ENCODE measurements at places on chromosomes 5 and 9.

GRCh38 chr5:12330993-12331588, 426.8 kb upstream of the CTNND2 start:
- no peak for DNase-seq

DNA sequence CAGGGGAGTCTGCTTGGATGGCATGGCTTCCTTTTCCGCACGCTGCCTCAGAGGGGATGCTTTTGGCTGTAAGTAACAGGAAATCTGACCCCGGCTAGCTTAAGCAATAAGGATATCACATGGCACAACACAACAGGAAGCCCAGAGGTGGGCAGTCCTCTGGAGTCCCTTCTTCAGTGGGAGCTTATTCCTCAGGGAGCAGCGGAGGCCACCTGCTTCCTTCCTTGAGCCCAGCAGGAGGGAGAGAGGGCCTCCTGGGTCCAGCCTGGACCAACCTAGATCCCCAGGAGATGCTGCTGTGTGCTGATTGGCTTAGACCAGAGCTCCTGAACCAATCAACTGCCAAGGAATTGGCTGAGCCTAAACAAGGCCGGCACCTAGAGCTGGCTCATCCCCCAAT, 66.3 kb downstream of the C9orf50 start:
- DNase-seq = no peak

GRCh38 chr9:109101810-109102209, 17.9 kb downstream of the TMEM245 start:
- DNase-seq = peak; percentile 90

GRCh38 chr5:38651806-38652205, 95.4 kb upstream of the LIFR start:
- DNase-seq = no peak

DNA sequence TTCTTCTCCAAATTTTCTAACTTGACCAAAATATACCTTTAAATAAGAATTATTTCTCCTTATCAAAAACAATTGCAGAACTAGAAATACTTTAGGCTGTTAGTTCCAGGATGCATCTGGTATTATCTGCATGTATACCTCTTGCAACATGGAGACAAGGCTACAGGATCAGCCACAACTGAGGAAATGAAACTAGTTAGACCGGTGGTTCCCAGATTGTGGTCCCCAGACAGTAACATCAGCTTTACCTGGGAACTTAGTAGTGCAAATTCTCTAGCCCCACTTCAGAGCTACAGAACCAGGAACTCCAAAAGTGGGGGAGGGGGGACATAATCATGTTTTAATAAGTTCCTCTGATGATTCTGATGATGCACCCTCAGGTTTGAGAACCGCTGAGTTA, 61.6 kb upstream of the C9orf72 start:
- no peak for DNase-seq

- peak; percentile 78 for DNase-seq
These were observed 307.9 kb downstream of the CSNK1G3 start for GRCh38 chr5:123819833-123820232.

- DNase-seq = peak; percentile 73
These were observed 7.2 kb upstream of the KLHL3 start for GRCh38 chr5:137743031-137743640.

DNA sequence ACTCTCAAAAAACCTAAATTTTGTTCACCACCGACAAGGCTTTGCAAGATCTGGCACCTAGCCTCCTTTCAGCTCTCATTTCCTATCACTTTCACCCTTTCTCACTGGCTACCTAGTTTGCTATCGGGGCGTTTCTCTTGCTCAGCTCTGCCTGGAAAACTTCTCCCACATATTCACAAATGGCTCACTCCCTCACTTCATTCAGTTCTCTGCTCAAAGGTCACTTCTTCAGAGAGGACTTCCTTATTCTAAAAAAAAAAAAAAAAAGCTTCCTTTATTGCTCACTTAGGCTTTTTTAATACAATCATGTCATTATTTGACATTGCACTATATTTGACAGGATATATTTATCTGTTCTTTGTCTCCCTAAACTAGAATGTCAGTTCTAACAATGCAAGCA, 2.1 kb upstream of the SLC25A46 start:
- no peak for DNase-seq

DNA sequence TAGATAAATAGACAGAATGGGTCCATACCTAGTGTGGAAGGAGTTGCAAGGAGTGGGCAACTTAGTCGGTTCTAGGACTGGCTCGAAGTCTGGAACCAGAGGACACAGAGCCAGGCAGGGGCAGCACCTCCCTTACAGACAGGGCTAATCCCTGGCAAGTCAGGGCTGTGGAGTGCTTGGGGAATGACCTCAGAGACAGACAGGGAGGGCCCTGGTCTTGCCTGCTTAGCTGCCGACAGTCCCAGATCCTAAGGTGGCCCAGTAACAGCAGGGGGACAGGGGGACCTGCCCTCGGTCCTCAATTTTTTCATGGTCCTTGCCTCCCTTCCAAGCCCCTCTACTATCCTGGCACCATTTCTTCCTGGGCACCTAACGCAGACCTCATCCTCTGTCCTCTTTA, 222.4 kb upstream of the TNC start:
- no peak for DNase-seq

DNA sequence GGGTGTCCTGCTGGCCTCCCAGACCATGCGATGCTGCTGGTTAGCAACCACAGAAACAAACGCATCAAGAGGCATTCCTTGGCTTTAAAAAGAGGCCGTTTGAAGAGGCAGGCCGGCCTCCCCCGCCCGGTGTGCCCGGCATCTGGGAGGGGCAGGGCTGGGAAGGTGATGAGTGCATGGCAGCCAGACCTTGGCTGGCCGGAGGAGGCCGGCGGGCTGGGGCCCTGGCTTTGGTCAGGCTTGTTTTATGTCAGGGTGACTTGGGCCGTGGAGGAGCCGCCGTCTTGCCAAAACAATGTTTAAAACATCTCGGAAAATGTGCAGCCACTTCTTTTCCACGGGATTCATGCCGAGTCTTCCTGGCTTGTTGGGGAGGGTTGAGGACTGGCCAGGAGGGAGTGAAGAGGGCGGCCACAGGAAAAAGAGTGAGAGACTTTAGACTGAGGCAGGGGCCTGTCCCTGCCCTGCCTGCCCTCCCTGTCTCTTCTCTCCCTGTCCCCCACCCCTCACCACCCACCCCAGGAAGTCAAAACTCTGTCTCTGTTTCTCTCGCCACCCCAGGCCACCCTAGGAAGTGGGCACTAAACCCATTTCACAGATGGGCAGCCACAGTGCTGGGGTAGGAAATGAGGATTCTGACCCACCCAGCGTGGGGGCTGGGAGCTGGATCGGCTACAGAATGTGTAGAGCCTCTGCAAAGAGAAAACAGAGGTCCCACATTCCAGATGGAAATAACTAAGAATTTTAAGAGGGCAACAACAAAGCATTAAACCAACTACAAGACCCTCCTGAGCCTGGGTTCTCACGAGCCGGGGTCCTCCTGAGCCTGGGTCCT, 143.0 kb downstream of the RXRA start:
- no peak for DNase-seq

GRCh38 chr5:171310819-171311321, 1.8 kb downstream of the TLX3 start:
- no peak for DNase-seq

DNA sequence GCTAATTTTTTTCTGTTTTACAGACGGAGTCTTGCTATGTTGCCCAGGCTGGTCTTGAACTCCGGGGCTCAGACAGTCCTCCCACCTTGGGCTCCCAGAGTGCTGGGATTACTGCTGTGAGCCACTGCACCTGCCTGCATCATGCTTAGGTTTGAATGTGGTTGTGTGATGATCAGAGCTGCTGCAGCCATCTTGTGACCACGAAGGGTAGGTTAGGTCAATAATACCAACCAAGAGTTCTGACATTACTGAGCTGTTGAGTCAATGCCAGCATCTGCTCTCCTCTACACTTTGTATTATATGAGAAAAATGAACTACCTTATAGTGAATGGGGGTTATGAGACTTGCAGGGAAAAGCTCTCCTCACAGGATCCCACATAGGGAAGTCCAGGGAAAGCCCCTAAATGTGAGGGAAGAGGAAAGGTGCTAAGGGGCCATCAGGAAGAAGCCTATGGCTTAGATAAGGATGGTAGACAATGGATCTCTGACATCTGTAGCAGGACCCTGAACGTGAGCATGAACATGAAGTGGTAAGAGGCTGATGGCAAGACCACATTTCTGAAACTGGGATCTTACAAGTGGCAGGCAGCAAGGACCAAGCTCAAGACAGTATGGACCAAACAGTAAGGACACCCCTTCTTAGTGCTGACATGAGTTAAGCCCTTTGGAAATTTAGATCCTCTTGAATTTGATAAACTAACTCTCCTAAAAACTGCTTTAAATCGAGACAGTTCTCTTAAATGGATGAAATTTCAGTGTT, 75.7 kb upstream of the ZNF169 start:
- no peak for DNase-seq

DNA sequence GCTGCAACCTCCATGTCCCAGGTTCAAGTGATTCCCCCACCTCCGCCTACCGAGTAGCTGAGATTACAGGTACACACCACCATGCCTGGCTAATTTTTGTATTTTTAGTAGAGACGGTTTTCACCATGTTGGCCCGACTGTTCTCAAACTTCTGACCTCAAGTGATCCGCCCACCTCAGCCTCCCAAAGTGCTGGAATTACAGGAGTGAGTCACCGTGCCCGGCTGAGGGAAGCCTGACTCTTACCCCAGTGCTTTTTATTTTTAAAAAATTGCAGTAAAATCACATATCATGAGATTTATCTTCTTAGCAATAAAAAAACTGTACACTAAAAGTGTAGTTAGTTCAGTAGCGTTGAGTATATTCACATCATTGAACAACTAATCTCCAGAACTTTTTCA, 105.3 kb downstream of the SLIT3 start:
- no peak for DNase-seq

DNA sequence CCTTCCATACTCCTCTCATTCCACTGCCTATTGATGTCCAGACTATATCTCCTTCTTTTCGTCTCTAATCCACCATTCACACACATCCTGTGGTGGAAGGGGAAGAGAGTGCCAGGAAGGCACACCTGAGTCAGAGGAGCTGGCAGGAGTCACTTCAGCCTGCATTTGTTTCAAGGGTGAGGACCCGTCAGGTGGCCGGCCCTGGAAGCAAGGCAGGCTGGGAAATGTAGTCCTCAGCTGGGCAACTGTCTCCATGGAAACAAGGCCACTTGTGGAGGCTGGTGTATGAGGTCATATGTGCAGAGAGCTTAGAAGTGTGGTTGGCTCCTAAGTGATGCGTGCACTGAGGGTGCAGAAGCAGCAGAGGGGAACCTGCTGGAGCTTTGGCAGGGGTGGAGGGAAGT, 278.4 kb downstream of the NSG2 start:
- DNase-seq = peak; percentile 78

GRCh38 chr9:37239224-37239859, 119.0 kb downstream of the ZCCHC7 start:
- DNase-seq = no peak

DNA sequence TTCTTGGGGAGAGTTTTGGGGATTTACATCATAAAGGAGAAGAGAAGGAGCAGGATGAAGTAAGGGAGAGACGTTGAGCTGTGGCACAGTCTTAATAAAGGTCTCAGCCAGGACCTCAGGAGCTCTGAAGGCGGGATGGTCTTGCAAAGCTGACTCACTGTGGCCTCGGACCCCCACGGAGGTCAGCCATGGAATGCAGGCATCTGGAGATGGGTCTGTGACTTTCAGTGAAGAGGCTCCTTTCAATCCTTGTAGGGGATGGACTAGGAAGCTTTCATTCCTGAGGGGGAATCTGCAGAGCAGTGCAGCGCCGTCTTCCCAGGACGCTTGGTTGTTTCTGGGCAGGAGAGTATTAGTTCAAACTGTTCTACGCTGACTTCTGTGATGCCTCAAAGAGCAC, 65.7 kb upstream of the BASP1 start:
- DNase-seq = no peak

- DNase-seq = peak; percentile 21
These were observed 986 bp downstream of the PLPP1 start for GRCh38 chr5:55533521-55534435.

DNA sequence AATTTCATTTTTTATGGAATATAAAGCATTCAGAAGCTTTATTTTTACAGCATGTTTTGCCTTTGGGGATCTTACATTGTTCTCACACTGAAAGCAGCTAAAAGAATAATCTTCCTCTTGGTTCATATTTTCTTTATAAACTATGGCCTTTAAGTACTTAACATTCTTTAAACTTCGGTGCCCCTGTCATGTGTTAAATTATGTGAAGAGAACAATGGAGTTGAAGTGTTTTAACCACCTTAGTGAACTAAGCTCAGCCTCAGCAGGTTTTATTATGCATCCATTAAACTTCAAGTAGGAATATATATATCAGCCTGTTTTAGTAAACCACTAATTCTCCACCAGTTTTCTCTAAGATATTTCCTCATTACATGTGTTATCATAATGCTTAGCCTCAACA, 371.4 kb upstream of the CDH18 start:
- no peak for DNase-seq

DNA sequence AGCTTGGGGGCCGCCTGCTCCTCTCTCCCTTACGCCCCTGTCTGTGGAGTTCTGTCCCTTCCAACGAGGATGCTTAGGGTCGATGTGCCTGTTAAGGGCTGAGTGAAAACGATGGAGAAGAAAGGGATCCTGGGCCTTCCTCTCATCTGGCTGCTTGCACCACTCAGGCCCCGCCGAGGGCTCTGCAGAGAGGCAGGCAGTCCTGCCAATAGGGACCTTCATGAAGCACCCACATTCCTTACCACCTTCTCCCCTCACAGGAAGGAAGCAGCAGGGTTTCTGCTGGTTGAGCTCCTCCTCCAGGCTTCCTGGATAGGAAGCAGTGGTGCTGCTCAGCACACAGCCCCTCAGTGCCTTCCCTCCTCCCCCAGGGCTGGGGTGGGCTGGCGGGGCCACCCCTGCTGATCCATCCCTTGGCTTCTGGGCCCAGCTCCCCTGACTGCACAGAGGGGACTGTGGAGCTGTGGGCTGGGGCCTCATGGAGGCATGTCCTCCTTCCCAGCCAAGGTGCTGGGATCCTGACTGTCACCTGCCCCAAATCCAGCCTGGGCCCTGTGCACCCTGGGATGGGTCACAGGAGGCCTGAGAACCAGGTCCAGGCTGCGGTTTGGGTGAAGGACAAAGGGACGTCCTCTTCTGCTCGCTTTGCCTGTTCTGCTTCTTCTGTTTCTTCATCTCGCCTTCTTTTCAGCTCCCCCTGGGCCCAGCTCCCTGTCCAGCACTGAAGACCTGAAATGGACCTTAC, 50.5 kb downstream of the AHRR start:
- DNase-seq = no peak

DNA sequence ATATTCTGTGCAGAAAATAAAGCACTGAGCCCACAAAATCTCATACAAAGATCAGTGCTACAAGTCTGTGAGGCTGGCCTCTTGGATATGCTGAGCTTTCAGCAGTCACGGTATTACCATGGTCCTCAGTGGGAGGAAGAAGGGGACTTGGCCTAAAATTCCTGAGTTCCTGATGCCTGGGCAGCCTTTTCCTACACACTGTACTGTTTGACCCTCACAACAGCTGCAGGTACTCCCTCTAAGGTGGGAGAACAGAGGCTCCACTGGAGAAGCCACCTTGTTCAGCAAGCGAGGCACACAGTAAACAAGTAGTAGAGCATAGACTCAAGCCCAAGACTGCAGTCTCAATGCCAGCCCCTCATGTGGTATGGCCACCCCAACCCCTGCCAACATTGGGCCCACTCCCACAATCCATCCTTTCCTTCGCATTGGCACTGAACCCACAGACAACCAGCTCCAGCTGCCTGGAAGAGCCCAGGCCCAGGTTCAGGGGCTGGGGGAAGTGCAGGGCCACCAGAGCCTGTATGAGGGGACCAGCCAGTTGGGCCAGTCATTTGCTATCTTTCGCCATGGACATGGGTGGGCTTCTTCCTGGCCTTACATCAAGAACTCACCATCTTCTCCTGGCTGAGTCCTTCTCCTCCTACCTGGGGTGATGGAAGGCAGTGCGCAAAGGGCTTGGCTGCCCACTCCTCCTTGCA, 14.3 kb downstream of the ACSL6 start:
- DNase-seq = no peak

GRCh38 chr9:133592731-133593409, 16.3 kb downstream of the FAM163B start:
- DNase-seq = no peak
